Left ventricle myocardium inferior (tissue), 1 donor: ENCODE measurements at places on chromosomes 3 and 15. TPM values are rescaled to one million over a fixed set of nuclear protein-coding genes. Genes with fewer than 3 reads are reported as not detected.

- no peak overlapping the region for H3K27ac ChIP-seq
- H3K4me3 ChIP-seq: no peak overlapping the region
- DNase-seq: no peak
- no peaks in the 10 kb centered on the region for H3K4me1 ChIP-seq
- no peaks in the 10 kb centered on the region for H3K36me3 ChIP-seq
- H3K27me3 ChIP-seq: no peaks in the 10 kb centered on the region
Measured at GRCh38 chr3:59001675-59002074, 48.1 kb downstream of the CFAP20DC start.

GRCh38 chr15:89356634-89357298, 22.1 kb upstream of the POLG start:
- no peak overlapping the region for H3K4me3 ChIP-seq
- H3K27ac ChIP-seq: no peak overlapping the region
- H3K36me3 ChIP-seq: no peaks in the 10 kb centered on the region

DNA sequence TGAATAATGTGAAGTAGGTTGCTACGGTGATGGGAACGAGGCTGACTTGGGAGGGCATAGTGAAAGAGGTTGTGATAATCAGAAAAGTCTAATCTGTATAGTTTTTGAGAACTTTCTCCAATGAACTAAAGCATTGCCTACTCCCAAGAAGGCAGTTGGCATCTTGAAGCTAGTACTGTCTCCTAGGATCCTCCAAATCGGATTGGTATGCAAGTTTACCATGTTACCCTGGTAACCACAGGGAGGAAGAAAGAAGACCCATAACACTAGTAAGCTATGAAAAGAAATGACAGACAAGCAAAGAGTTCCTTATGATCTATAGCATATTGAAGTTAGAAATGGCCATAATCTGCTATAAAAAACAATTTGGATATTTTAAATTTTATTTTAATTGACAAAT, 127.2 kb upstream of the SYNPR start:
- no peak overlapping the region for H3K27ac ChIP-seq
- H3K4me3 ChIP-seq: no peak overlapping the region
- no peak for DNase-seq
- no peaks in the 10 kb centered on the region for H3K27me3 ChIP-seq
- H3K4me1 ChIP-seq: peaks cover 7% of the 10 kb centered on the region

- no peak for DNase-seq
Measured at GRCh38 chr3:15342945-15343344, 10.6 kb upstream of the SH3BP5 start.

DNA sequence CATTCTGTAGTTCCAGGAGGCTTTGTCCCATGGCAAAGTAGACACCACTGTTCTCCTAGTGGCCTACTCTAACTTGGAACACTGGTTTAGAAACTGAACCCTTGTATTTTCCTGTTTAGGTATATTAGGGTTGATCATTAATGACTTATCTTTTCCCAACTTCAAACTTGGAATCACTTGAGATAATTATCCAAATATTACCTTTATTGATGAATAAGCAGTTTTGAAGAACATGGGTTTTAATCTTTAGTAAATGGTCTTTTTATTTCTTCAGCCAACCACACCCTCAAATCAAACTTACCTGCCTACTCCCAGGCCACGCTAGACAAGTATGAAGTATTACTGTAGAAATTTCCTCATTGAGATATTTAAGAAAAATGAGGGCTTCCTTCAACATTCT, 6.5 kb upstream of the P3H2 start:
- H3K27me3 ChIP-seq: peaks cover 47% of the 10 kb centered on the region
- DNase-seq: no peak
- no peaks in the 10 kb centered on the region for H3K36me3 ChIP-seq
- no peak overlapping the region for H3K4me3 ChIP-seq

DNA sequence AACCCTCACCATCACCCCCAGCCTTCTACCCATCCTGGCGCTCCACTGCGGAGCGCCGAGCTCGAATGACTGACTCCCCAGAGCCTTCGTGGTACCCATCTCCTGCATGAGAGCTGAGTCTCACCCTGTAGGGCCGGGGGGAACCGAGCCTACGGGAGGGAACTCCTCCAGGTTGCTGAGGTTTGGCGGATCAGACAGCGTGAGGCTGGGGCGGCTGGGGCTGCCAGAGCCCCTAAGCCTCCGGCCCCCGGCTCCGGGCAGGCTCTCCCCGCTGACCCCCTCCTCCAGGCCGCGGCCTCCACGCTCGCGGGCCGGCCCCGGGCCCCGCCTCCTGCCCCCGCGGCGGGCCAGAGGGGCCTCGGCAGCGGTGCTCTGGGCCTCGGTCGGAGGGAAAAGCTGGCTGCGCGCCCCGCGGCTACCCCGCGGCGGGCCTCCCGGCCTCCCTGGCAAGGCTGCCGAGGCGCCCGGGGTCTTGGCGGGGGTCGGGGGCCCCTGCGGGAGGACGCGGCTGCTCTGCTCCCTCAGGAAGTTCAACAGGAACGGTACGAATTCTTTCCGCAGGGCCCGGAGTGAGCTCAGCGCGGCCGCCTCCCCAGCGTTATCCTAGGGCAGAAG, 643 bp downstream of the CDAN1 start:
- no peaks in the 10 kb centered on the region for H3K27me3 ChIP-seq
- peak overlapping the region; percentile 97 for H3K4me3 ChIP-seq
- peaks cover 41% of the 10 kb centered on the region for H3K36me3 ChIP-seq
- peak overlapping the region; percentile 90 for H3K27ac ChIP-seq
- peaks cover 29% of the 10 kb centered on the region for H3K4me1 ChIP-seq

DNA sequence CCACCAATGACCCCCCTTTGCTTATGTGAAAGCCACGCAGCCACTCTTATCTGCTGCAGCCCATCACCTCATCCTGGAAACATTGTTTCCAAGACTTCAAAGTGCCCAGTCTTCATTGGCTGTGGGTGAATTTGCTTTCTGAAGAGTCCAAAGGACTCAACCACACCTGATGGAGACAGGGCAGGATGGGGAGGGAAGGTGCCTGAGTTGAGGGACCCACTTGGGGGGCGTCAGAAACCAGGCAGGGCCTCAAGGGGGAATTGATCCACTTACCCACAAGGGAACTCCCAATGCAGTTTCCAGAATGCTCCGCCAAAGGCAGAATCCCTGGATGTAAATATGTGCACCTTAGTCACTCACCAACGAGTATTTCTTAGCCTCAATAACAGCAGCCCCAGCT, 147.9 kb upstream of the ATP2B2 start:
- no peak overlapping the region for H3K27ac ChIP-seq
- H3K27me3 ChIP-seq: peaks cover 60% of the 10 kb centered on the region
- H3K4me3 ChIP-seq: no peak overlapping the region
- no peaks in the 10 kb centered on the region for H3K4me1 ChIP-seq
- no peak for DNase-seq
- H3K36me3 ChIP-seq: no peaks in the 10 kb centered on the region

- peak overlapping the region; percentile 95 for H3K4me3 ChIP-seq
- peak; percentile 44 for DNase-seq
- H3K27me3 ChIP-seq: no peaks in the 10 kb centered on the region
- peak overlapping the region; percentile 87 for H3K27ac ChIP-seq
Measured at GRCh38 chr3:23810343-23811184, 4.8 kb downstream of the UBE2E1 start.

GRCh38 chr15:69536726-69537512, 84.3 kb downstream of the RPLP1 start:
- DNase-seq: no peak
- peaks cover 7% of the 10 kb centered on the region for H3K4me1 ChIP-seq
- no peak overlapping the region for H3K4me3 ChIP-seq
- no peak overlapping the region for H3K27ac ChIP-seq

- H3K4me1 ChIP-seq: no peaks in the 10 kb centered on the region
- H3K27ac ChIP-seq: no peak overlapping the region
- no peaks in the 10 kb centered on the region for H3K27me3 ChIP-seq
- H3K36me3 ChIP-seq: no peaks in the 10 kb centered on the region
- DNase-seq: no peak
Measured at GRCh38 chr15:77094397-77095030, 23.6 kb upstream of the TSPAN3 start.

- no peaks in the 10 kb centered on the region for H3K36me3 ChIP-seq
- no peaks in the 10 kb centered on the region for H3K4me1 ChIP-seq
- H3K4me3 ChIP-seq: no peak overlapping the region
- DNase-seq: no peak
Measured at GRCh38 chr3:120130656-120131055, 36.4 kb upstream of the GSK3B start.

GRCh38 chr3:101530686-101531047, 17.7 kb upstream of the SENP7 start:
- no peaks in the 10 kb centered on the region for H3K36me3 ChIP-seq
- no peak for DNase-seq
- H3K4me1 ChIP-seq: no peaks in the 10 kb centered on the region
- no peaks in the 10 kb centered on the region for H3K27me3 ChIP-seq
- no peak overlapping the region for H3K4me3 ChIP-seq

GRCh38 chr15:69660658-69661405, 208.2 kb downstream of the RPLP1 start:
- H3K27me3 ChIP-seq: peaks cover 99% of the 10 kb centered on the region
- no peaks in the 10 kb centered on the region for H3K36me3 ChIP-seq
- no peak overlapping the region for H3K4me3 ChIP-seq
- peaks cover 12% of the 10 kb centered on the region for H3K4me1 ChIP-seq
- no peak overlapping the region for H3K27ac ChIP-seq

- H3K4me1 ChIP-seq: no peaks in the 10 kb centered on the region
- no peaks in the 10 kb centered on the region for H3K36me3 ChIP-seq
- DNase-seq: no peak
- H3K27ac ChIP-seq: no peak overlapping the region
- H3K27me3 ChIP-seq: peaks cover 25% of the 10 kb centered on the region
Measured at GRCh38 chr3:115857518-115858136, 234.3 kb downstream of the GAP43 start.

DNA sequence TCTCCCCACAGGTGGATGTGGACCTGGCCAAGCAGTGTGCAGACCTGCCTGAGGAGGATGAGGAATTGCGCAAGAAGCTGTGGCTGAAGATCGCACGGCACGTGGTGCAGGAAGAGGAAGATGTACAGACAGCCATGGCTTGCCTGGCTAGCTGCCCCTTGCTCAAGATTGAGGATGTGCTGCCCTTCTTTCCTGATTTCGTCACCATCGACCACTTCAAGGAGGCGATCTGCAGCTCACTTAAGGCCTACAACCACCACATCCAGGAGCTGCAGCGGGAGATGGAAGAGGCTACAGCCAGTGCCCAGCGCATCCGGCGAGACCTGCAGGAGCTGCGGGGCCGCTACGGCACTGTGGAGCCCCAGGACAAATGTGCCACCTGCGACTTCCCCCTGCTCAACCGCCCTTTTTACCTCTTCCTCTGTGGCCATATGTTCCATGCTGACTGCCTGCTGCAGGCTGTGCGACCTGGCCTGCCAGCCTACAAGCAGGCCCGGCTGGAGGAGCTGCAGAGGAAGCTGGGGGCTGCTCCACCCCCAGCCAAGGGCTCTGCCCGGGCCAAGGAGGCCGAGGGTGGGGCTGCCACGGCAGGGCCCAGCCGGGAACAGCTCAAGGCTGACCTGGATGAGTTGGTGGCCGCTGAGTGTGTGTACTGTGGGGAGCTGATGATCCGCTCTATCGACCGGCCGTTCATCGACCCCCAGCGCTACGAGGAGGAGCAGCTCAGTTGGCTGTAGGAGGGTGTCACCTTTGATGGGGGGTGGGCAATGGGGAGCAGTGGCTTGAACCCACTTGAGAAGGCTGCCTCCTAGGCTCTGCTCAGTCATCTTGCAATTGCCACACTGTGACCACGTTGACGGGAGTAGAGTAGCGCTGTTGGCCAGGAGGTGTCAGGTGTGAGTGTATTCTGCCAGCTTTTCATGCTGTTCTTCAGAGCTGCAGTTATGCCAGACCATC, 8.6 kb downstream of the VPS18 start:
- peak; percentile 48 for DNase-seq
- H3K4me1 ChIP-seq: peaks cover 66% of the 10 kb centered on the region
- no peak overlapping the region for H3K27ac ChIP-seq
- H3K36me3 ChIP-seq: peaks cover 55% of the 10 kb centered on the region
- H3K27me3 ChIP-seq: no peaks in the 10 kb centered on the region

- no peaks in the 10 kb centered on the region for H3K36me3 ChIP-seq
- no peak overlapping the region for H3K4me3 ChIP-seq
- H3K27ac ChIP-seq: no peak overlapping the region
- H3K27me3 ChIP-seq: no peaks in the 10 kb centered on the region
- DNase-seq: no peak
Measured at GRCh38 chr3:170410428-170411029, 8.1 kb upstream of the CLDN11 start.

DNA sequence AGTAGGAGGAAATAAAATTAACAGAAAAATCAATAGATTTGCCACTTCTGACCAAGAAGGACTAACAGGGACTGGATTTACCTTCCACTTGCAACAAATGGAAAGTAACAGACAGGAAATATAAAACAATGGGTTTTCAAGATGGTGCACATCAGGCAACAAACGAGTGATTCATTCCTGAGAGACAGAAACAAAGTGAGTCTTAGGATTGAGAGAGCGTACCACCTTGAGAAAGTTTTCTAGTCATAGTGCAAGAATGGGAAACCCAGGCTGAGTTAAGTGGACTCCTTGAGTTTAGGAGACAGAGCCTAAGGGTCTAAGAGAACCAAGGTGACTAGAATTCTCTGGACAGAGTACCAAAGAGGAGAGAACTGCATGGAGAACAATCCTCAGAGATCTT, 101.7 kb downstream of the PPP2R3A start:
- no peak overlapping the region for H3K4me3 ChIP-seq
- no peaks in the 10 kb centered on the region for H3K27me3 ChIP-seq
- H3K27ac ChIP-seq: no peak overlapping the region
- peaks cover 27% of the 10 kb centered on the region for H3K4me1 ChIP-seq
- H3K36me3 ChIP-seq: peaks cover 17% of the 10 kb centered on the region

DNA sequence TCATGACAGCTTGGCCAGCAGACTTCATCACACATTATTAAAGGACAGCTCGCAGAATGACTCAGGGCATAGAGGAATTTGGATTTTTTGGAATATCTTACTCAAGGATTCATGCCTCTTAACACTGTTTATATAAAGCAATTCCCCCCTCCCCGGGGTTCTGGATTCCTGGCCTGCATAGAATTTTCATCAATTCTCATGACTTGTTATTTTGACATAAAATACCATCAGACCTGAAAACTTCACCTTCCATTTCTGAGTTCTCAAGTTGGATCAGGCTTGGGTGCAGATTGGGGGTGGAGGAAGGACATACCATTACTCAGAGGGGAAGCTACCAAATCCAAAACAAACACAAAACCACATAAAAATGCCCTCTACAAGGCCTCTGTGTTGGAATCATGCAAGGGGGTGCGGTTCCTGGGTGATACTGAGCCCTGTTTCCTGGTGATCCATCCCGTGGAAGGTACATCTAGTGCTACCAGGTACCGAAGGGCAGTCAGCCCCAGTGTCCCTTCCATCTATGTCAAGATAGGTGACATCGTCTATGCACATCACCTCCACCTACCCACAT, 95.3 kb downstream of the DAPK2 start:
- no peaks in the 10 kb centered on the region for H3K4me1 ChIP-seq
- no peak overlapping the region for H3K4me3 ChIP-seq
- H3K27me3 ChIP-seq: no peaks in the 10 kb centered on the region
- no peak overlapping the region for H3K27ac ChIP-seq

The AHSG gene
- not detected for total RNA-seq

The CYP1A1 gene
- 0.41 TPM for total RNA-seq

The SKOR1 gene
- 0.22 TPM for total RNA-seq

The SMAD6 gene
- total RNA-seq: 20.3 TPM

The FBXO45 gene
- 7.3 TPM for total RNA-seq

The MESP2 gene
- total RNA-seq: 0.27 TPM

The ECE2 gene
- total RNA-seq: not detected

The MUC13 gene
- total RNA-seq: 0.08 TPM

The PLIN1 gene
- total RNA-seq: 1.6 TPM
